ENCODE measurements at places on chromosomes 5 and 9.

- peak; percentile 34 for DNase-seq
Observed at GRCh38 chr9:96618209-96619123, 1.2 kb downstream of the CDC14B start.

GRCh38 chr5:145293716-145294115 lies 541.4 kb downstream of the PRELID2 start:
- no peak for DNase-seq

DNA sequence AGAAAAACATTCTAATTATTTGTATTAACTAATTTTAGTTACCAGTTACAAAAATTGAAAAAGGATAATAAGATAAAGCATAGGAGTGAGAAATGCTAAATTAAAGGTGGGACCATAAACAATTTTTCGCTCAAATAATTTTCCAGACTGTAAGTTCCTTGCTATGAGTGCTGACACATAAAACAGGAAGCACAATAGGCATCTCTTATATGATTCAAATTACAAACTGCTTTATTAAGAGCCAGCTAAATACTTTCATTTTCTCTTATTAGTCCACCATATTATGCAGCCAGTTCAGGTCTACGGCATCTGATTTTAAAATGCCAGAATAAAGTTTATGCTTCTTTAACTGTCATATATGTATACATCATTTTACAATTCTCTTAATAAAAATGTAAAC lies 4.4 kb downstream of the RC3H2 start:
- peak; percentile 45 for DNase-seq

DNA sequence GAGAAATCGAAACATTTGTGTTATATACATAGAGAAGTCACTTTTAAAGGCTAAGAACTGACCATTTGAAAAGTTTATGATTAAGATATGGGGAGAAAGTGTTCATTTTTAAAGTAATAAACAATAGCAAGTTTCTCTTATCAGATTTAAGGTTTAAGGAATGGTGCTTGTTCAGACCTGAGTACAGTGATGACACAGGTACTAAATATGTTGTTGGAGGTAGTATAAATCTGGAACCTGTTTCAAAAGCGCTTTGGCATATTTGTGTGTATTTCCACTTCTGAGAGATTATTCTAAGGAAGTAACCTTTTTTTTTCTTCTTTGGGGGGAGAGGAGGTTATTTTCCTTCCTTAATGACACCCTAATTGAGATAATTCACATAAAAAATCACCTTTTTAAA lies 18.4 kb downstream of the CDC42SE2 start:
- DNase-seq: no peak

GRCh38 chr5:15634591-15635288 lies 134.8 kb downstream of the FBXL7 start:
- DNase-seq: no peak

DNA sequence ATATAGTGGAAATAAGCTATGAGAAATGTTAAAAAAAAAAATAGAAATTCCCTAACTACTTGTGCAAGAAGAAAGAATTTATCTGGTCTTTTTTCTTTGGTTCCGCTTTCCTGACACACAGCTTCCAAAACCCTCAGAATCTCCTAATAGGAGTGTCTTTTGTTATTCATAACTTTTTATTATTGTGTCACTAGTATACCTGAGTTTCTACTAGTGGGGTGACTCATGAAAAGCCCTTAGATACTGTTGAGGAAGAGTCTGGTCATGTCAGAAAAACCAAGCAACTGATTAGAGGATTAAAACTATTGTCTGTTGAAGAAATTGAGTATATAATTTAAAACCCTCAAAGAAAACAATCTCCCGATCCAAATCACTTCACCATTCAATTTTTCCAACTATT lies 152.8 kb upstream of the IFNE start:
- no peak for DNase-seq

- no peak for DNase-seq
Observed at GRCh38 chr5:75659791-75660450, 48.7 kb downstream of the ANKDD1B start.

GRCh38 chr5:3734632-3735031 lies 139.0 kb downstream of the IRX1 start:
- no peak for DNase-seq

GRCh38 chr9:116423149-116423548 lies 264.0 kb upstream of the TRIM32 start:
- no peak for DNase-seq

GRCh38 chr9:120965344-120966012 lies 38.9 kb upstream of the TRAF1 start:
- DNase-seq: no peak

- DNase-seq: no peak
Observed at GRCh38 chr9:22216730-22217172, 207.6 kb upstream of the CDKN2B start.

- no peak for DNase-seq
Observed at GRCh38 chr9:132163457-132163875, 1.6 kb downstream of the NTNG2 start.

GRCh38 chr5:65481635-65482295 lies at the start of gene ADAMTS6:
Gene ADAMTS6 (minus strand): TSS chr5:65481920. CDS start chr5:65473673, 8,247 bp downstream.
- DNase-seq: peak; percentile 75

DNA sequence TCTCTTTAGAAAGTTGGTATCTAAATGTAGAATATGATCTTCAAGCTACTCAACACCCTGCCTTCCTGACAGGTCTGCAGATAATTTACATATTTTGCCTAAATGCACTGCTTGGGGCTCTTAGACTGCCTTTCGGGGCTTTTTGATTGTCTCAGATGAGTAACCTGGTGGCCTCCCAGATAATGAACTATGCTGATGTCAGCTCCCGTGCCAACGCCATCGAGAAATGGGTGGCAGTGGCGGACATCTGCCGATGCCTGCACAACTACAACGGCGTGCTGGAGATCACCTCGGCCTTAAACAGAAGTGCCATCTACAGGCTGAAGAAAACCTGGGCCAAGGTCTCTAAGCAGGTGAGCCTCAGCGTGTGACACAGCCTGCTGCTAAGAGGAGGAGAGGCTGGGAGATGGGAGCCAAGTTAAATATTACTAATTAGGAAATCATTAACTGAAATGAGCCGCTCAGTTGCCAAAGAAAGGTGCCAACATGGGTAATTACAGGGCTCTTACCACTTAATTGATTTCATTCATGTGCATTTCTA lies 20.8 kb upstream of the CKMT2 start:
- peak; percentile 41 for DNase-seq

GRCh38 chr5:775961-776861 lies 8.3 kb downstream of the ZDHHC11B start:
- peak; percentile 13 for DNase-seq

- DNase-seq: no peak
Observed at GRCh38 chr5:67702008-67702407, 505.4 kb upstream of the CD180 start.

GRCh38 chr9:136961279-136962065 lies 9.4 kb downstream of the LCN12 start:
- DNase-seq: no peak

GRCh38 chr9:88551546-88552137 lies 16.7 kb downstream of the NXNL2 start:
- DNase-seq: no peak

DNA sequence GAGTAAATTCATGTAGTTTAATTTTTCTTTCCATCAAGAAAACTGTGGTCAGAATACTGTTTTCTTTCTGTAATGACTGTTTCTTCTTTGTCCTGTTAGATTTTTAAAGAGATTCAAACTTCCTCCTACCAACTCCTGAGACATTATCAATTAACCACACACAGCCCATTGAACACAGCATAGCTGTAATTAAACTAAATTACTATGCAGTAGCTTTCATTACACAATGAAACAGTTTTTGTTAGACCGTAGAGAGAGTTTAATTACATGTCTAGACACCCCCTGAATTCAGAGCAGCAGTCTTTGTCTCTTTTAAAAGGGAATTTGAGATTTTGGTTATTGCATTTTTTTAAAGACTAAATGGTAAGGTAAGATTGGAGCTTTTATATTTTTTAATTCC lies 77.5 kb downstream of the STARD4 start:
- DNase-seq: no peak

DNA sequence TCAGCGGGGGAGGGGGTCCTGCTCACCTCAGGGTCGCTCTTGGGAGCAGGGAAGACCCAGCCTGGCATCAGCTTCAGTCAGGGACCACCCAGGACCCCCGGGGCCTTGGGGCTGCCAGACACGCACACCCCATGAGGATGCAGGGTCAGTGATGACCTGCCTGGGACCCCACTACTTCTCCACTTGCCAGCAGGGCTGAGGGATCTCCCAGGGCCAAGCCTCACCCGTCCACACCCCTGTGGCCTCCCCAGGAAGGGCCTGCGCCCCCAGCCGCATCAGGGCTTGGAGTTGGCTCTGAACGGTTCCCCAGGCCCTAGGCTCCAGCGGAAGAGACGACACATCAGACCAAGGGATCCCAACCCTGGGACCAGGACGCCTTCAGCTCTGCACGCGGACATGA lies 33.7 kb downstream of the SLC12A7 start:
- DNase-seq: no peak

GRCh38 chr9:100428871-100429654 lies 2.1 kb downstream of the MSANTD3 start:
- DNase-seq: no peak

GRCh38 chr5:51202161-51202560 lies 181.1 kb upstream of the ISL1 start:
- no peak for DNase-seq

DNA sequence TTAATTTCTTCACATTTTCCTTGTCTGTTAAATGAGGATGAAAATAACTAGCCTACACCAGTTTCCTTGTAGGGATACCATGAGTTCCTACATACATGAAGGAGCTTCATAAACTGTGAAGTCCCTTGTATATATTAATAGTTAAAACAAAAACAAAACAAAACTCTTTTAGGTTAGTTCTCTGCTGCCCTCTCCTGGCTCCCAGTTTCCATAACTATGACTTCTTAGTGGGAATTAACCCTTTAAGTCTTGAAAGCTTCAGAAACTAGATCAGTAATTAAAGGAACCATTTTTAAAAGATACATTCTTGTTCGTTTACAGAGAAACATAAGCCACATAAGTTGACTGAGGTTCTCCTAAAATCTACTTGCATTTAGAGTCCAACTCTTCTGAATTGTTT lies 500.0 kb upstream of the C9orf72 start:
- DNase-seq: peak; percentile 9

- no peak for DNase-seq
Observed at GRCh38 chr5:71932655-71933338, 174.5 kb upstream of the MAP1B start.

DNA sequence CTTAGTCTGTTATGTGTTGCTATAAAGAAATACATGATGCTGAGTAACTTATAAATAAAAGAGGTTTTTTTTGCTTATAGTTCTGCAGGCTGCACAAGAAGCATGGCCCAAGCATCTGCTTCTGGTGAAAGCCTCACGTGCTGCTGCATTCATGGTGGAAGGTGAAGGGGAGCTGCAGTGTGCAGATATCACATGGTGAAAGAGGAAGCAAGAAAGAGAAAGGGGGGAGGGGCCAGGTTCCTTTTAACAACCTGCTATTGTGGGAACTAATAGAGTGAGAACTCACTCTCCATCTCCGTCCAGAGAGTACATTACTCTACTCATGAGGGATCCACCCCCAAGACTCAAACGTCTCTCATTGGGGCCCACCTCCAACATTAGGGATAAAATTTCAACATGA lies 12.5 kb upstream of the PARP8 start:
- DNase-seq: peak; percentile 21

DNA sequence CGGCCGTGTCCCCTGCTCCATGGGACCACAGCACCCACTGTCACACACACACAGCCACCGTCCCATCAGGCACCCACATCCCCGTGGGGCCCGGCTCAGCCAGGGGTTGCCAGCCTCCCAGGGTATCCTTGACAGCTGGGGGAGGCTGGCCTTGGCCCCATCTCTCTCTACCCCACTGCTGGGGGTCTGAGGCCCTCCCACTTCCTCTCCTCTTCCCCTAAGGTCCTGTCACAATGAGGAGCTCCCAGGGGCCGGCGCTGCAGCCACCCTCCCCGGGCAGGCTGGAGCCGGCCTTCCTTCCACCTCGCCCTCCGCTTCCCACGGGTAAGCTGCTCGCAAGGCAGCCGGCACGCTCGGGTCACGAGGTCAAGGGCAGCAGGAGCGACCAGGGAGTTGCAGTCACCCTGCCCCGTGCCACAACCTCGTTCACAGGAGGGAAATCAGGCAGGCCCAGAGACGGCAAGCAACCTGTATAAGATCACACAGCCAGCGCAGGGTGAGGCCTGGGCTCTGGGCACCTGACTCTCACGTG lies 38.6 kb upstream of the NOTCH1 start:
- no peak for DNase-seq

DNA sequence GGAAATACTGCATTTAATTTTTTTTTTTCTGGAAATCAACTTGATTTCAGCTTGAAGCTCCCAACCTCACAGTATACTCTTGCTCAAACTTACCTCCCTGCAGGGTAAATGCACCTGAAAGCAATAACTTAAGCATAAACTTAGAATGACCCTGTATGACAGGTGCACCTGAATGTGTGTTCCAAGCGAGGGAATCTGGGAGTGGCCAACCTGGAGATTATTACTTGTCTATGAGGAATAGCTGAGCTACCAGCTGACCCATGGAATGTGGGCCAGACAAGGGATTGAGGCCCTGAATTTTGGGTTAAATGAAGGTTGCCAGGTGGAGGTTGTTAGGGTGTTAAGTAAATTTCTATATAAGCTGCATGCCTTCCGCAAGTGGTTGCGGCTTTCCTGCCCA lies 140.6 kb downstream of the OSTF1 start:
- DNase-seq: no peak

GRCh38 chr5:168737066-168737465 lies 157.9 kb upstream of the PANK3 start:
- DNase-seq: no peak

DNA sequence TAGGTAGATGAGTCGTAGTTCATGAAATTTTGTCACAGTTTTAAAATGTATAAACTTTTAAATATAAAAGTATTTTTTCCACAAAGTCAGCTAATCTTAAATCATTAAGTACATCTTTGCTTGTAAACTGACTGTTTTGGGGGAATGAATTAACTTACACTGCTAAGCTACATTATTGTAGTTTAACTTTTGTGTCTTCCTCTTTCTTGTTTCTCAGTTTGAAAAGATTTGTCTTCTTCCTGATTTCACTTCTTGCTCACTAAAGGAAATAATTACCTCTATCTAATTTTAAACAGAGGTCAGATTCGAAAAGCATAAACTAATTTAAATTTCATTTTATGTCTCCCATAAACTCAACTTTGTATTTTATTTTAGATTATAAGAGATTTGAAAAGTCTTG lies 5.7 kb downstream of the NIPSNAP3B start:
- no peak for DNase-seq

DNA sequence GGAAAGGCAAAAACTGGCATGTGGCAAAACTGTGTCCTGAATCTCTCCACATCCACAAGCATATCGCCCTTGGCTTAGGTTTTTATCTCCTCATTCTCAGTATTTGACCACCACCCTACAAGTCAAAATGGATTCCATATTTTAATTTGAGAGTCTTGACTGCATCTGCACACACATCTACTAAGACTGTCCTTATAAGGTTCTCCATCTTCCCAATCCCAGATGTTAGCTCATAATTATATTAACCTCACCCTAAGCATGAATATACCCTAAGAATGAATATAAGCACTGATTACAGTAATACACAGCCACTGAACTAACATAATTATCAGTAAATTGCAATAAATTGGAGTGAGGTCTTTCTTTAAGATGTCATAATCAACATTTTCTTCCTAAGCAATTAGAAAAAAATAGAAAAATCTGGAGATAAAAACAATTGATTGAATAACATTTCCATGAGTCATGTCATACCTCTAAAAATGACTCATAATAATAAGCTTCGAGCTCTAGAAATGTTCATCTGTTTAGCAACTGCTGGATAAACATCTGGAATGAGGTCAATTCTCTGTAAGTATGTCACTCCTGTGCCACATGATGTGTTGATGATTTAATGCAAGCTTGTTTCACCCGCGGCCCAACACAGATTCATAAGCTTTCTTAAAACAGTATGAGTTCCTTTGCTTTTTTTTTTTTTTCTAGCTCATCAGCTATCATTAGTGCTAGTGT lies 39.9 kb upstream of the PAM start:
- no peak for DNase-seq
